BJ (cell line): ENCODE measurements at places on chromosomes 3 and 15.
A peak's percentile ranks its signal among the peaks of the same experiment; 100 is the strongest.

DNA sequence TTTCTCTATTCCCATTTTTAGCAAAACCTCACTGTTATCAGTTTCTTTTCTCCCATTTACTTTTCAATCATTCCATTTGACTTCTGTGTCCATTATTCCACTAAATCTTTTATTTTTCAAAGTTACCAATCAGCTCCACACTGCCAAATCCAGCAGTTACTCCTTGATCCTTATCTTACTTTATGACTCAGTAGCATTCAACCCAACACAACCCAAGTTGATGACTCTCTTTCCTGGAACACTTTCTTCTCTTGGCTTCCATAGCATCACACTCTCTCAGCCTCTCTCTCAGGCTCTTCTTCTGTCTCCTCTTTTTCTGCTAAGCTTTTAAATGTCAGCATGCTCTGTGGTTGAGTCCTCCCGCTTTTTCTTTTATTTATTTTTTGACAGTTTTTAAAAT, 36.3 kb downstream of the RASGRP1 start:
- peak; percentile 48 for DNase-seq

DNA sequence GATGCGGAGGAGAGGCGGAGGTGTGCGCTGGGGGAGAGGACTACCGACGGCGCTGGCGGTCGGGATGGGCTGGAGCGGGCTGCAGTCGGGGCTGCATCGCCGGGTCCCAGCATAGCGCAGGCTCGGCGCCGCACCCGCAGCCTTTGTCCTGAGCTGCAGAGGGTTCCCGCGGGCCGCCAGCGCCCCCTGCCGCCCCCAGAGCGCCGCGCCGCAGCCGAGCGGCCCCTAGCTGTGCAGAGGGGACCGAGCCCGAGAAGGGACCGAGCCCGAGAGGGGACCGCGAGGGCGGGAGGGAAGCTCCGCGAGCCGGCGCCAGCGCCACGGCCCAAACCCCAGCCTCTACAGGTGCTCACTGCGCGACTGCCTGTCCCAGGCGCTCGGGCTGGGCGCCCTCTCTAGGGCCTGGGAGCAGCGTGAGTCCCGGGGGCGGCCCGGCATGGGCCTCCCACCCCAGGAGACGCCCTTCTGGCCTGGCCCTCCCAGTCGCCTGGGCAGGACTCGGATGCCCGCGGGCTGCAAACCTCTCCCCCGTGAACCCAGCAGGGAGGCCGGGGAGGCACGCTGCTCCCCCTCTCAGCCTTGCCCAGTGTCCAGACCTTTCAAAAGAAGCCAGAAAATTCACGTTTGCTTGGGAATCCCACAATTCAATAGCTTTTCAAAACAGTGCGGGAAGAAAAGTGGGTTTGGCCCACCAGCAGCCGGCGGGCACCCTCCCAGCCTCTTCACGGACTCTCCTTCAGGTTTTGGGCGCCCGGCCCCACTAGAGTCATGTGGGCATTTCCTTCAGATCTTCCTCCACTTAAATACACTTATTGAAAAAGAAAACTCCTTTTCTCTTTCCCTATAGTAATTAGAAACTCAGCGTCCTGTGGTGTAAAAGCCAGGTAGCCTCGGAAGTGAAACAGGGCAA, 134.7 kb downstream of the TPRA1 start:
- no peak for DNase-seq

DNA sequence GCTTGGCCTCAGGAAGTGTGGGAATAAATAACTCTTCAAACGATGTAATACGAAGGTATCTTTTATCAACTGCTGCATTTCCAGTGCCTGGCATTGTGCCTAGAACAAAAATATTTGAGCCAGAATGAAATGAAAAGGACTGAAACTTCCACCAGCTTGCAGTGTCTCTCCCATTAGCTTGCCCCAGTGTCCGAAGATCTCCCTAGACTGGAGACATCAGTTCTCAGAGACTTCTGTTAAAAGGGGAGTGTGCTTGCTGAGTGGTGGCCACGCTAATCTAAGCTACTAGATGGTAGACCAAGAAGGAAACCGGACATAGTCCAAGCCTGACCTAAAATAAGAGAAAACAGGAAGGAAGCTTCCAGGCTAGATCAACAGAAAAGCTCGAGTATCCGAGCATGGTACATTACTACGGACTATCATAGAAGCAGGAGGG, 28.6 kb downstream of the KCNAB1 start:
- no peak for DNase-seq

- DNase-seq = no peak
These were observed 83.4 kb downstream of the CD200R1L start for GRCh38 chr3:112763258-112763657.

DNA sequence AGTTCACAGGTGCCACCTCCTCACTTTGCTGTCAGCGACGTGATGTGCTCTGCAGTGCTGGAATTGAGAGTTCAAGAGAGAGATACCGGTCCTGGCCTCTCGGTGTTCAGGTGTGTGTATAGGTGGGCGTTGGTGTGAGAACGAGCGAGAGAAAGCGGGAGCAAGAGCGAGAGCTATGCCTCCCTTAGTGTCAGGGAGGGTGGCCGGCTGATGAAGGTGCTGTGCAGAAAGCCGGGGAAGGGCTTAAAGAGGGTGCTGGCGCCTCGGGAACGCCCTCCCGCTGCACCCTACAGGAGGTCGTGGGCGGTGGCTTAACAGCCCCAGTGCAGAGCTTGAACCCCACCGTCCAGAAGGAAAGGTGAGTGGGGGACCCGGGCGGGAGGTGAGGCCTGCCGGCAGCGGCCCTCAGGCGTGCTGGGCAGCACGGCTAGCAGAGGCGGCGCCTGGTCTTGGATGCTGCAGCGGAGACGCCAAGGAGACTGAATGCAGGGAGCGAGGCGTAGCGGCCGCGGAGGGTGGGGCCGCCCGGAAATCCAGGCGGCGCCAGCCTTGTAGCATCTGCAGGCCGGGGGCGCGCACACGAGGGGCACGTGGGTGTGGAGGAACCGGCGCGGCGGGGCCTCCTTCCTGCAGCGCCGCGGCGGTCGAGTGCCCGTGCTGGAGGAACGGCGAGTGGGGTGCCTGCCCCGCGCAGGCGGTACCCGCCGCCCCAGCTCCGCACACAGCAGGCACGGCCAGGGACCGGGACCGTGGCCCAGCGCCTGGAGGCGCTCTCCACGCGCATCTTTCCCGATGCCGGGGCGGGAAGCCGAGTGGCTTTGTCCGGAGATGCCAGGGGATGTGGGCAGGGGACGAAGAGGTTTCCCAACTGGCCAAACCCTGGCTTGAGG, 246.8 kb upstream of the TOPAZ1 start:
- no peak for DNase-seq

GRCh38 chr3:170437696-170438407, 19.2 kb downstream of the CLDN11 start:
- no peak for DNase-seq

- no peak for DNase-seq
These were observed 68.6 kb downstream of the FHIT start for GRCh38 chr3:61182662-61183061.

- no peak for DNase-seq
These were observed 33.9 kb upstream of the XCR1 start for GRCh38 chr3:46061108-46061720.

DNA sequence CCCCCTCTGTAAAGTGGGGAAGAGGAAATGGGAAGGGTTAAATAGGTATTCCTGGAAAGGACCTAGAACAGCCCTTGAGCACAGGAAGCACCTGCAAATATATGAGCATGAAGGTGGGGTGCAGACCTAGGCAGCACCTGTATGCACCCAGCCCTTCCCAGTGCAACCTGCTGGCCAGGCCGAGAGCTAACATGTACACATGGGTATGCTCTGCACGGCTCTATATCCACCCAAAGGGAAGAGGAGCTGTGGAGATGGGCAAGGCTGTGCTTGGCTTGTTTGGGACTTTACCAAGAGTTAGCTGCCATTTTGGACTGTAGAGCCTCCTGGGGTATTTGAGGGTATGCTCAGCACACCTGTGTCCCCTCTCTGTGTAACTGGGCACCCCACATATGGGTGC, 171.2 kb downstream of the KLF13 start:
- no peak for DNase-seq

GRCh38 chr3:108181172-108181571, 41.1 kb downstream of the IFT57 start:
- no peak for DNase-seq

DNA sequence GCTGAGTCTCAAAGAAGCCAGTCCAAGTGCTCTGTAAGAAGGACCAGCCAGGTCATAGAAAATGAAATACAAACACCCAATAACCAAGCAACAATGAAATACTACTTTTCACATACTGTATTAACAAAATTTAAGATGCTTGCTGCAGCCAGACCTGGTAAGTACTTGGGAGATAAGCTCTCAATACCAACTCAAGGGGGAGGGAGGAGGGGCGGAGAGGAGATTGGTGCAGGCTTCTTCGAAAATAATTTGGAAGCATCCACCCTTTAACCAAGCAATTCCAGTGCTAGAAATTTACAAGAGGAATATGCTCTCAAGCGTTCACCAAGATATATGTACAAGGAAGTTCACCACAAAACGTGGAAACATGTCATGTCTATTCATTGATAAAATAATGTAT, 7.6 kb upstream of the LRRC2 start:
- no peak for DNase-seq
